ENCODE measurements at places on chromosomes 16 and 17.
A peak's percentile ranks its signal among the peaks of the same experiment; 100 is the strongest.

DNA sequence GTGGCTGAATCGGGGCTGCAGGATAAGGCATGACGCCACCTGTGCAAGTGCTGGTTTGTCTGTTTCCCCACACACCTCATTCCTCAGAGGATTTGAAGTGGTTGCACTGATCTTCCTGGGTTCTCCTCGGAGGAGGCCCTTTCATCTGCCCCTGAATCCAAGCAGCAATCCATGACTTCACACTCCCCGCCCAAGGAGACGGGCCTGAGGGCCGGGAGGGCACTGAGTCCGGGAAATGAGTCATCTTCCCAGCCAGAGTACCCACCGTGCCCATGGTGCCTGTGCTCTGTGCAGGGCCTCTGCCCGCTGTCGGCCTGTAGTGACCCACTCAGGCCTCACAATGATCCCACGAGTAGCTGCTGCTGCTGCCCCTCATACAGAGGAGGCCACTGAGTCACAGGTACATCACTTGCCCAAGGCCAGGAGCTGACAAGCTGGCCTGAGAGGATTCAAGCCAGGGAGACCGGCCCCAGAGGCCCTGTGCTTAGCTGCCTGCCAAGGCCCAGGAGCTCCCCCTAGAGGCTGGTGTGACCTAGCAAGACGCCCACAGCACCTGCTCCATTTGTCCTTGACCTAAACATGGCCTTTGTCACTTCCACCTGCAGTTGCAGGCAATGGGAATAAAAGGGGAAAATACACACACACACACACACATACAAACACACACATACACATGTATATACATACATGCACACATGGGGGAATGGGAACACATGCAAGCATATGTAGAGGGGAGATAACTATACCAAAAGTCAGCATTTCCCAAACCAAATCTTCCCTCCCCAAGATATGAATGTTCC, 240.0 kb downstream of the C16orf95 start:
- peak; percentile 42 for DNase-seq

DNA sequence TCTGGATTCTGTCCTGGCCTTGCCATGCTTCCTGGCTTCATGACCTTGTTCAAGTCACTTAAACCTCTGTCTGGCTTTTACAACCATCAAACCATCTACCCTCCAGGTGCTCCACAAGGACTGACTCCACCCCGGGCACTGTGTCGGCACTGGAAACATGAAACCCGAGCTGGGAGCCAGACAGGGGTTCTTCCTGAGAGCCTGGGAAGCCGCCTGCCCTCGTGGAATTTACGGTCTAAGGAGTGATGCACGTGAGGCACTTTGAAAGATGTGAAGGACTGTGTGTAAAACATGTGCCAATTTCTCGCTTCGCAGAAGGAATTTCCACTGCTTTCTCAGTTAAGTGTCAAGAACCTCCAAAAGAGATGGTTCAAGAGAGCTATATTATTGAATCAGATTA, 11.6 kb downstream of the CDK5R1 start:
- no peak for DNase-seq

GRCh38 chr16:11619327-11619851, 32.7 kb upstream of the LITAF start:
- no peak for DNase-seq

- no peak for DNase-seq
Measured at GRCh38 chr16:78896280-78896679, 704.3 kb downstream of the MAF start.
